ENCODE measurements at places on chromosomes 7 and 10.

- no peak for DNase-seq
Measured at GRCh38 chr7:129804111-129804889, 148.5 kb downstream of the UBE2H start.

- DNase-seq = no peak
Measured at GRCh38 chr10:48516911-48517310, 88.0 kb downstream of the ARHGAP22 start.

- DNase-seq = no peak
Measured at GRCh38 chr10:117162093-117163060, 24.3 kb upstream of the VAX1 start.

GRCh38 chr10:112791447-112791846 is 158.6 kb upstream of the TCF7L2 start:
- DNase-seq = peak; percentile 89

DNA sequence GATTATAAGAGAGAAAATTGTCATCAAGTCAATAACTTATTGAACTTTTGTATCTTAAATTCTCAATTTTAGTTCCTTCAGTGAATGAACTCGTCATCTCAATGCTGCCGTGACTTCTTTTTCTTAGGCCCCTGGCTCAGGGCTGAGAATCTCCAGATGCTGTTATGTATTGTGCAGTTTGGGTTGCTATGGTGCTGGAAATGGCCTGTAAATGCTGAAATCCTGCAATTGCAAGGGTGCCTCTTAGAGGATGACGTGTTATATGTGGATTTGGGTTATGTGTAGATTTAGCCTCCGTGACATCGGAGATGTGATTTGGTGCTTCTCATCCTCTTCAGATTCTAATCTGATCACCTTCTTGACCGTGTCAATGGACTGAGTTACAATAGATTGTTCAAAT is 55.7 kb upstream of the ZRANB1 start:
- no peak for DNase-seq

- DNase-seq = peak; percentile 51
Measured at GRCh38 chr7:8212638-8213037, 49.3 kb downstream of the ICA1 start.

DNA sequence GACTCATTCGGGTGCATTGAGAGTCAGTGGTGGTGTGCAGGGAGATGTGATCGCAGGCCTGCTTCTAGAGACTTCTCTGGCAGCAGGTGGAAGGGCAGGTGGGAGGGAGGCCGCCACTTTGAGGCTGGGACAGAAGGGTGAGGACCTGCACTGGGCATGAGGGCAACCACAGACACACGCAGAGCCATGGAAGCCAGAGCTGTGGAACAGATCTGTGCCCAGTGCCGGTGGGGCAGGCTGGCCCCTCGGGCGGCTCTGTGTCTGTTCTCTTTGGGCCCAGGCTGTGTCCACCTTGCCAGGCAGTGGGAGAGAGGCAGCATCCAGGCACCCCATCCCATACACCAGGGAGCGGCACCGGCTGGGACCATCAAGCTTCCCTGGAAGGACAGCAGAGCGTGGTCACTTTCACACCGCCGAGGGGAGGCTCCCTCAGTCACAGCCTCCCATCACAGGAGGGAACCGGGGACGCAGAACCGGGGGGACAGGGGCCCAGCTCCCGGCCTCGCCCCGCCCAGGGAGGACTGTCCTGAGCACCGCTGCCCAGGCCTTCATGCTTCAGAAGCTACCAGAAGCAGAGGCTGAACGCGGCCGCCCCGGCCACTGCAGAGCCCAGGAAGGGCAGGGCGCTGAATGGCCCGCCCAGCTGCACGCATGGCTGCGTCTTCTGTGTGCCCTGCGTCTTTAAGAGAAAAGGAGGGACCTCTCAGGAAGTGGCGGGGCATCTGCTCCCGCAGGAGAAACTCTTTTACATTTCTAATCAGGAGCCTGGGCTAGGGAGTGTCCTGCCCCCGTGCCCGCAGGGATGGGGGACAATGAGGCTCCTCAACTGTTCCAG is 32.1 kb downstream of the EN2 start:
- no peak for DNase-seq

GRCh38 chr7:44559485-44559884 is 14.2 kb downstream of the DDX56 start:
- no peak for DNase-seq

DNA sequence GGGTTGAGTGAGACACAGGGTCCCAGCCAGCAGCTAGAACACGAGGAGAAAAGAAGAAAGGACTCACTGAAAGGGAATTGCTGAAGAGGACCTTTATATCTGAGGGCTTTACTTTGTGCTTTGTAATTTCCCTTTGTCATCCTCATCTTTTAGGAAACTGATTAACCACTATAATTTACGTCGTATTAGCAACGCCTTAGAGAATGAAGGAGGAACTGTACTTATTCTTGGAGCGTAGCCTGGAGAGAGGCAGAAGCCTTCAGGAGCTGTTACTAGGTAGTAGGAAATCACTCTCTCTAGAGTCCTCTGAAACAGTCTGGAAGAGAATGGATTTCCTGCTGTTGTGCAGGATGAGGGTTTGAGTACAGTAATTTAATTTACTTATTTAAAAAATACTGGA is 101.0 kb upstream of the STEAP1B start:
- DNase-seq = no peak

- DNase-seq = no peak
Measured at GRCh38 chr10:130769146-130770017, 542.1 kb downstream of the TCERG1L start.

- DNase-seq = no peak
Measured at GRCh38 chr10:100468978-100469377, 6.2 kb downstream of the WNT8B start.

GRCh38 chr7:29565982-29566746 is 2.5 kb downstream of the PRR15 start:
- no peak for DNase-seq

DNA sequence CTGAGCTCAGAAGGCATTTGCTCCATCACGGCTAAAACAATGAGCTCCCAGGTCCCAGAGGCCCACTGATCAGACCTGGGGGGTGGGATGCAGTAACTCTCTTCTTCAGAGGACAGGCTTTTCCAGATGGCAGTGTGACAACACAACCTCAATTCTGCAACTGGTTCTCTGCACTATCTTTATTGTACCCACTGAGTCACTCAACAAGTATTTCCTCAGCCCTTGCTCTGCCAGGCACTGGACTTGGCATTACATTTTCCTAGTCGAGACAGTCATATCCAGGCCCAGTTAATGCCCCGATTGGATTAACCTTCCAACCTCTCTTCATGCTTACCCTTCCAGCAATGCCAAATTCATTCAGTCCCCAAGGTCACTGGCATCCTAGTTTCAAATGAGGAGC is 72.6 kb downstream of the JAZF1 start:
- no peak for DNase-seq

GRCh38 chr10:66414943-66415342 is 510.9 kb upstream of the LRRTM3 start:
- no peak for DNase-seq

DNA sequence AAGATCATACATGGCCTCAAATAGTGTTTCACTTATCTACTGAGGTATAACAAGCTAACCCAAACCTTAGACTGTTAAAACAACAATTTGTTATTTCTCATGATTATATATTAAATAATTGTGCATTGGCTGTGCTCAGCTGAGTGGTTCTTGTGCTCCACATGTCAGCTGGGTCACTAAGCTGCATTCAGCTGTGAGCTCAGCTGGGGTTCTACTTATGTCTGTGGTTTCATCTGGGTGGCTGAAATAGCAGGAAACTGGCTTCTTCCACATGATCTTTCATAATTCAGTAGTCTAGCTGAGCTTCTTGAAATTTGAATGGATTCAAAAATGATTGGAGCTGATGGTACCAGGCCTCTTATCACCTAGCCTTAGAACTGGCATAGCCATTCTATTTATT is 181.8 kb upstream of the CSTF2T start:
- no peak for DNase-seq

GRCh38 chr10:34661580-34661979 is 153.5 kb downstream of the PARD3 start:
- no peak for DNase-seq

GRCh38 chr7:123220396-123220795 is 20.6 kb upstream of the SLC13A1 start:
- no peak for DNase-seq

DNA sequence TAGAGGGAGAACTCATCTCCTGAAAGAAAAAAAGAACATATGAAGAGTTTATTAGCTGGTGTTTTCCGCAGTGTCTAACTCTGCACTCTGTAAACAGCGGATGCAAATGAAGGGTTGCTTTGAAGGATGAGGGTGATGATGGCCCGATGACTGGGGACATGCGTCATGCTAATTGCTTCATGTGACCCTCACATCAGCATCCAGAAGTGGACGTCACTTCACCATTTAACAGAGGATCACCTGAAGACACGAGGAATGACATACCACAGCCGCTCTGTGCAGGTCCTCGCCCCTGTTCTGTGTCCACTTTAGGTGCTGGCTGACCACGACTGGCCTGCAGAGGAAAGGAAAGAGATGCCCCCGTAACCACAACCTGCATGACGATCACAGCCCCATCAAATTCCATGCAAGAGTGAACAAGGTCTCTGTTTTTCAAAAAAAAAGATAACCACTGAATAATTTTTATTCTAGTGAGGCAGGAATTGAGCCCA is 82.9 kb downstream of the KLF6 start:
- DNase-seq = no peak

DNA sequence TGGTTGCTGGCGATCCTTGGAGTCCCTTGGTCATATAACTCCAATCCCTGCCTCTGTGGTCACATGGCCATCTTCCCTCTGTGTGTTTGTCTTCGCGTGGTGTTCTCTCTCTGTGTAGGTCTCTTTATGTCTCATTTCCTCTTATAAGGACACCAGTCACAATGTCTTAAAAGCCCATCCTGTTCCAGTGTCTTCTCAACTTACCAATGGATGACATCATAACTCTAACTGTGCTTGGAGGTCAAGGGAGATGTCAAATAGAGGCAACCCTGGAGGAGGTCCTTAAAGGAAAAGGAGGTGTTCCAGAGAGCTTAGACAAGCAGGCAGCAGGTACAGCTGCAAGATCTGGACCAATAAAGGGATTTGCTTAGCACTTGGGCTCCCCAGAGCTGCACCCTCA is 143.0 kb downstream of the BUB3 start:
- no peak for DNase-seq

GRCh38 chr10:48633381-48634197 is 28.7 kb upstream of the ARHGAP22 start:
- no peak for DNase-seq

- DNase-seq = no peak
Measured at GRCh38 chr7:115475761-115476385, 554.0 kb downstream of the MDFIC start.

DNA sequence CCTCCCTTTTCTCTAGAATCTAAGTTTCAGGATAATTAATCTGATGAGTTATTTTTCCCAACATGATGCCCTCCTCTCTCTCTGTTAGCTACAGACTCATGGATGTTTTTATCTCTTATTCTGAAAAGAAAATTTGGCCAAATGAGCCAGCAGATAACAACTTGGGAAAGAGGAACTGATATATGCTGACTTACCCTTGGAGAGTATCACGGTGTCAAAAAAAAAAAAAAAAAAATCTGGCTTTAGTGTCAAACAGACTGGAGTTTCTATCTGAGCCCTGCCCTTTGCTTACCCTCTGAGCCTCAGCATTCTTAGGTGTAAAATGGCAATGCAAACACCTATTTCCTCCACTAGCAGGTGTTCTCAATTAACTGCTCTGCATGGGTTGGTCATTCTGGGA is 190.4 kb downstream of the AHR start:
- DNase-seq = no peak

GRCh38 chr10:109374215-109374614 is 549.1 kb downstream of the XPNPEP1 start:
- DNase-seq = no peak

DNA sequence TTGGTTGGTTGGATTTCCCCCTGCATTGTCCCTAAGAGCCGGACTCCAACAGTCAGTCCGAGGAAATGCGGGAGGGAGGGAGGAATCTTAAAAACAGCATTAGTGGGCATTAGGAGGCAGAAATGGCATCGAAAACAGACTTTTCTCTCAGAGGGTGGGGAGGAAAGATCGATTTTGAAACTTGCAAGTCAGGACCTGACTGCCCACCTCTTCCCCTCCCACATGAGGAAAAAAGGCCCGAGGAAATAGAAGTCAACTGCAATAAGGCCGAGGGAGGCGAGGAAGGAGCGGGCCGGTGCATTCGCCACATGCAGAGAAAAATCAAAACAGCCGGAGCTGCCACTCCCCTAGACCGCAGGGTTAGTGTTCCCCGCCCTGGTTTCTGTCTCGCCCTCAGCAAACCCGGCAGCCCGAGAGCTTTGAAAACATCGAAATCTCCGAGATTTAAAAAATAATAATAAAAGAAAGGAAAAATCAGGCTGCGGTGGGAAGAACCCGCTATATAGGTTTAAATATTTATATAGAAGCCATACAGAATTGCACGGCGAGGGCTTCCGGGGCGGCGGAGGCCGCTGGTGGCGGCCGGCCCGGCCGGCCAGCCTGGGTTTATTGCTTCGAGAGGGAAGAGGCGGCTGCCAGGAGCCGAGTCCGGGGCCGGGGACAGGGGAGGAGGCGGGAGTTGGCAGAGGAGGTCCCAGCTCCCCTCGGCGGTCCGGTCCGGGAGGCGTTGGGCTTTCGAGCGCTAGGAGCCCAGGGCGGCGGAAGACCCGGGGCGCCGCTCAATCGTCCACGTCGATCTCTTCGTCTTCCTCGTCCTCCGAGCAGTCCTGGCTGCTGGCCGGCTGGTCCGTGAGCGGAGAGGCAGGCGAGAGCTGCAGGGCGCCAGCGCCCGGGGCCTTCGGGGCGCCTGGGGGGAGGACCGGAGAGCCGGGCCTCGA is 2.5 kb downstream of the LBX1 start:
- no peak for DNase-seq

DNA sequence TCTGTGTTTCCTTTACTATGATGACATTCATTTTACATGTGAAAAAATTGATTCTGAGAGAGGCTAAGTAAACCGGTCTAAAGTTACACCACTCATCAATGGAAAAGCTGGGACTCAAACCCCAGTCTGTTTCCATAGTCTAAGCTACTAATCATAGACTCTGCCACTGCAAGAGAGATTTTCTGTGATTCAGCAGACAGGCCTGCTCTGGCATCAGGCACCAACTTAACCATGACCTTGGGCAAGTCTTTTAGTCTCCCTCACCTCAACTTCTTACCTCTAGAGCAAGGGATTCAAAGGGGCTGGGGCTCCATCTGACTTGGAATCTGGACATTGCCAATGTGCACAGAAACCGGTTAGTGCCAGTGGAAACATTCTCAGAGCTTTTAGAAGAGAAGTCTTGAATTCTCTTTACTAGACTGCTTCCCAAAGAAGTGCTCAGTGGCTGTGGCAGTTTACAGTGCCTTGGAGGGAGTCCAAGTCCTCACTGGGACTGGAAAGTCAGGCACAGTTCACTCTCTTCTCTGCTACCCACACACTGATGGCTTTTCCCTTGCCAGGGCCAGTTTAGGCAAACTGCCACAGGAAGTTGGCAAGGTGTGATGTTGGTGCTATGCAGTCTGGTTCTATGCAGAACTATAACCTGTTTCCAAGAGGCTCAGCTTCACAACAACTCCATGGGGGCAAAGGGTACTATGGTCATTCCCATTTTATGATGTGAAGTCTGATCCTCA is 4.5 kb upstream of the BLNK start:
- peak; percentile 94 for DNase-seq

DNA sequence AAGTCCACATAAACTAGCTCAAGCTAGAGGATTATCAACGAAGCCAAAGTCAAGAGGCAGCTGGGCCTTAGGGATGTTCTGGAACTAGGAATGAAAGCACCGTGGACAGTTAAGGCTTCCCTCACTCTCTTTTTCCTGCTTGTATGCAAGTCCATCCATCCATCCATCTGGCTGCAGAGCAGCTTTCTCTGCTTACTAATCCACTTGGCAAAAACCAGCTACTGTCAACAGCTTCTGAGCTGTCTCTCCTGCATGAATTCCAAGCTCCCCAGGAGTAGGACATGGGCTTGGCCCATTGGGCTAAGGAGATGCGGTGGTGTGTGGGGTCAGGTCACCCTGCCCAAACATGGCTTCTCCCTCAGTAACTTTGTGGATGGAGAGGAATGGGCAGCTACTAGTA is 66.2 kb downstream of the NAMPT start:
- DNase-seq = no peak
